Naive B cell (primary cell): ENCODE measurements at places on chromosomes 5 and 9.

DNA sequence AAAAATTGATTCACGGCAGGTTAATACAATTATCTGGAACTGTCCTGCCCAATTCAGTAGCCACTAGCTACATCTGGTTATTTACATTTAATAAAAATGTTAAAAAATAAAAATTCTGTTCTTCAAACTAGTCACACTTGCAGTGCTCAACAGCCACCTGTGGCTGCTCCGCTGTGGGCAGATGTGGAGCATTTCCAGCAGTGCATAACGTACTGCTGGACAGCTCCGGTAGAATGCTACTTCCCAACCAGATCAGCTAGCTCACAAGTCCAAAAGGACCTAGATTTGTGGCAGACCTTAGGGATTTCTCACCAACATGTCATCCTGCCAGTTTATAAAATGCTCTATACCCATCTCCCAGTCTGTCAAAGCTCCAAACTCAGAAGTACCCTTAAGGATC, 42.8 kb downstream of the SETX start:
- DNase-seq: no peak

GRCh38 chr9:2253636-2254580, 238.8 kb downstream of the SMARCA2 start:
- no peak for DNase-seq

- DNase-seq: no peak
These were observed 586 bp upstream of the FCHO2 start for GRCh38 chr5:72955143-72955767.

DNA sequence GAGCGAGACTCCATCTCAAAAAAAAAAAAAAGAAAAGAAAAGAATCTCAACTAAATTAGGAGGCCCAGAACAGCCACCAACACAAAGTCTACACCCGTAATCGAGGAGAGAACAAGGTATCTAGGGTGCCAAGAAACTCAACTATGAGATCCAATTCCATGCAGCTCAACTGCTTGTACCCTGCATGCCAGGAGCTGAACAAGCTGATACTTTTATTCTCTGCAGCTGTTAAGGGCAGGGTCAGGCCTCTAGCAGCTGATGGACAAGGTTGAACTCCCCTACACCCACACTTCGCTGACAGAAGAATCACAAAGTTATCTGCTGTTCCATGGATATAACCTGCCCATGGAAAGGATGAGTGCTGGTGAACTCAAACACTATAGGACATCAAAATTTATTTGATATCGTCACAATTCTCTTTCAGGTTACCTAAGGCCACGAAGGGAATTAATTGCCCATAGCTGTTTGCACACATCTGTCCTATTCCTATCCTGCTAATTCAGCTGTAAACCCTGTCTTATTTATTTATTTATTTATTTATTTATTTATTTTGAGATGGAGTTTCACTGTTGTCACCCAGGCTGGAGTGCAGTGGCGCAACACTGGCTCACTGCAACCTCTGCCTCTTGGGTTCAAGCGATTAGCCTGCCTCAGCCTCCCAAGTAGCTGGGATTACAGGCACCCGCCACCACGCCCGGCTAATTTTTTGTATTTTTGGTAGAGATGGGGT, 20.7 kb downstream of the UBAP2 start:
- DNase-seq: no peak

DNA sequence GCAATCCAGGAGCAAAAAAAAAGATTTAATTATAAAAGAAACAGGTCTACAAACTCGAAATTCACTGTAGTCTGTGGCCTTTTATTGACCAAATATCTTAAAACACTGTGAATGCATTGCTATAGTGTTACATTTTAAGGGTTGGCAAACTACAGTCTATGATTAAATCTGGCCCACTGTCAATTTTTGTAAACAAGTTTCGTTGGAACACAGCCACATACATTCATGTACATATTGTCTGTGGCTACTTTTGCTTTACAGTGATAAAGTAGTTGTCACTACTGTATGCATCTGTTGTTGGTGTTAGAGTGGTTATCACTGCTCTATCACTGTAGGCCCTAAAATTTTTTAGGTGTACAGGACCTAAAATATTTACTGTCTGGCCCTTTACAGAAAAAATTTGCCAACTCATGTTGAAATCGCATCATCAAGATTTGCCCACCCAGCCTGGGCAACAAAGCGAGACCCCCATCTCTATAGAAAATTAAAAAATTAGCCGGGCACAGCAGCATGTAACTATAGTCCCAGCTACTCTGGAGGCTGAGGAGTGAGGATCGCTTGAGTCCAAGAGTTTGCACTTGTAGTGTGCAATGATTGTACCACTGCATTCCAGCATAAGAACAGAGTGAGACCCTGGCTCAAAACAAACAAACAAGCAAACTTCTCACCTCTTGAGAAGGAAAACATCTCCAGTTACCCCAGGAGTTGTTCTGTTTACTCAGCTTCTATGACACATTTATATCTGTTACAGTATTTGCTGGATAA, 89.0 kb downstream of the ERBIN start:
- no peak for DNase-seq

DNA sequence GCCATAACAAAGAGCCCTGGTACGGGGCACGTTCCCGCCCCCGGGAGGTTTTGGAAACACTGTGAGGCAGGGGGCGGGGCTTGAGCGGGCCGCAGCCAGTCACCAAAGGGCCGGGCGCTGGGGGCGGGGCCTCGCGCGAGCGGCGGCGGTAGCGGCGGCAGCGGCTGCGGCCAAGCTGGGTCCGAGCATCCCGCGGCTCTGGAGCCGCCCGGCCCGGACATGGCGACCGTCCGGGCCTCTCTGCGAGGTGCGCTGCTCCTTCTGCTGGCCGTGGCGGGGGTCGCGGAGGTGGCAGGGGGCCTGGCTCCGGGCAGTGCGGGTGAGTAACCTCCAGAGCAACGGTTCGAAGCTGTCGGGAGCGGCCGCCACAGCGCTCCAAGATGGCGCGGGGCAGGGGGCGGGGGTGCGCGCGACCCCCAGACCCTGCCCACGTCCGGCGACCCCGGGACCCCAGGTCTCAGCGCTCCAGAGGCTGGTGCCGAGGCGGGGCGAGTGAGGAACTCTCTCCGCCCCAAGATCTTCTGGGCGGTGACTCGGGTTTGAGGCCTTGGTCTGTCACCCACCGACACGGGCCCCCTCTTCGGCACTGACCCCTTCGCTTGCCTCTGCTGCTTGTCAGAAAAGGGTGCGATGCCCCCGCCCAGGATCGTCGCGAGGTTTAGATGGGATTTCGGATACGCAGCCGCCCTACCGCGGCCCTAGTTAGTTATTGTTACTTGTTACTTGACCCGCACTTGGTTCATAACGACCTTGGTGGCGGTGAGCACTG, at the start of gene RECK:
TSS of gene RECK (plus strand) at position 134 of the 769 bp plus-strand sequence. CDS start at position 220, 86 bp downstream.
- DNase-seq: peak; percentile 84

DNA sequence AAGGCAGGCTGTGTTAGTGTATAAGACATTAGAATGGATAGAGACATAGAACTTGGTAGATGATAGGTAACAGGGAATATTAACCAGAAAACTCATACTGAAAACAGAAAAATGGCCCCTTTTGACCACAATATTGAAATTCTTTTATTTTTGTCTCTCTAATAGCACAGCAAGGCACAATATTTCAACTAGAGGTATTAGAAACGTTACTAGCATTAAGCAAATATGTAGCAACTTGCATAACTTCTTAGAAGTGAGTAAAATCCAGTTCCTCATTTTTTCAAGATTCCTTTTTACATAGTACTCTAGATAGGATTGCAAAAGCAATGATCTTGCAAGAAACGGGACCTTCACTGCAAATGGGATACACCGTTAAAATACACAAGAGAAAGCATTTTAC, 102.7 kb upstream of the VCAN start:
- DNase-seq: no peak

- no peak for DNase-seq
These were observed 45.7 kb upstream of the GHR start for GRCh38 chr5:42377496-42377895.
